ENCODE measurements at places on chromosomes 1 and 21. TPM values are rescaled to one million over a fixed set of nuclear protein-coding genes. Genes with fewer than 3 reads are reported as not detected.

Gene OR2T2
- not detected for total RNA-seq

DNA sequence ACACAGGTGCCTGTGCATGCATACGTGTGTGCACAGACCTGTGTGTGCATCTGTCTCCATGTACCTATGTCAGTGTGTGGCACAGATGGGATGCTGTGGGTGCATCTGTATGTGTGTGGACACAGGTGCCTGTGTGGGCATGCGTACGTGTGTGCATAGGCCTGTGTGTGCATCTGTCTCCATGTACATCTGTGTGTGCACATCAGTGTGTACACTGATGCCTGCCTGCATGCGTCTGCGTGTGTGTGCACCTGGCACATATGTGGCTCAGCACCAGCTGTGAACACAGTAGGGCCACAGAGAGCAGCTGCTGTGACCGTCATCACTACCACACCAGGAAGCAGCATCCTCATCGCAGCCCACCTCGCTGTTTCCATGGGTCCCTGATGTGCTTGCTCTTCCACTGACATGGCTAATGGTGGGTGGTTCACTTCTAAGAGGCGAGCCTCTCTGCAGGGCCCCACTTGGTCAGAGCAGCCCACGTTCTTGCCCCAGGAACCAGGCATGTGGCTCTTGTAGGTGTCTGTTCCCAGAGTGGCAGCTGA is 9.6 kb upstream of the SPATC1L start:
- no peak overlapping the region for H3K4me3 ChIP-seq
- H3K36me3 ChIP-seq, result peaks cover 19% of the 10 kb centered on the region
- no peak for DNase-seq
- H3K27ac ChIP-seq, result no peak overlapping the region
- no peaks in the 10 kb centered on the region for H3K27me3 ChIP-seq
- no peaks in the 10 kb centered on the region for H3K4me1 ChIP-seq

Gene LY9
- 1.2 TPM for total RNA-seq

DNA sequence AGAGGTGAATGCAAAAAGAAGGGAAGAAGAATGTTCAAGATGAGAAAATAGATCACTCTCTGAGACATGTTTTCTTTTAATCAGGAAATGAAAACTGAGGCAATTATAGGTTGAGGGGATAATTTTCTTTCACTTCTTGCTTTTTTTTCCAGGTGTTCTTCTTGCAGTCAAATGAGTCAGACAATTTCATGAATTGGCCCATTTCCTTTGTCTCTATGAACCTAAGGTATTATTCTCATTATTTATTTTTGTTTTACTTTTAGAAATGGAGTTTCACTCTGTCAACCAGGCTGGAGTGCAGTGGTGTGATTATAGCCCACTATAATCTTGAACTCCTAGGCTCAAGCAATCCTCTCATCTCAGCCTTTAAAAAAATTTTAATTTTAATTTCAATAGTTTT is 3.5 kb upstream of the VASH2 start:
- DNase-seq, result no peak
- no peak overlapping the region for H3K27ac ChIP-seq
- H3K4me3 ChIP-seq, result no peak overlapping the region
- H3K27me3 ChIP-seq, result no peaks in the 10 kb centered on the region

Gene MATN1
- not detected for total RNA-seq

Gene MFSD2A
- 15.6 TPM for total RNA-seq

DNA sequence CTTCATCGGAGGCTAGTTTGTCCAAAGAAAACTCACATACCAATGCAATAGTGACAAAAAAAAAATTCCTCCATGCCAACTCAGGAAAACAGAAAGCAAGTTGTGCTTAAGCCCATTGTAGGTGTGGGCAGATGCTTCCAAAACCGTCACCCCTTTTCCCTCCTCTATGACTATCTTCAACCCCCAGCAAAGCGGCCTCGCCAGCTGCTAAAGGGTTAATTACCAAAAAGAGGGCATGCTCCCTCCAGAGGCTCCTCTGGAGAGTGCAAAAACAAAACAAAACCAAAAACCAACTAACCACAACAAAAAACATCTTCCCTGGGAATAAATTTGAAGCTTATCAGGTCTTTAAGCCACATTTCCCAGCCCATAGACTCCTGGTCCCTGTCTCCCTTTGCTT is 1.2 kb downstream of the LMOD1 start:
- no peaks in the 10 kb centered on the region for H3K36me3 ChIP-seq
- H3K27ac ChIP-seq, result peak overlapping the region; percentile 60
- H3K4me1 ChIP-seq, result no peaks in the 10 kb centered on the region

- no peaks in the 10 kb centered on the region for H3K27me3 ChIP-seq
- H3K36me3 ChIP-seq, result no peaks in the 10 kb centered on the region
- no peak overlapping the region for H3K27ac ChIP-seq
Observed at GRCh38 chr1:45317166-45317565, 9.5 kb upstream of the HPDL start.

Gene OR2T33
- total RNA-seq, result not detected

GRCh38 chr1:1021010-1021919 is 1.3 kb downstream of the AGRN start:
- H3K4me3 ChIP-seq, result peak overlapping the region; percentile 75
- H3K36me3 ChIP-seq, result no peaks in the 10 kb centered on the region
- H3K27ac ChIP-seq, result peak overlapping the region; percentile 85
- peak; percentile 88 for DNase-seq
- peaks cover 6% of the 10 kb centered on the region for H3K4me1 ChIP-seq
- no peaks in the 10 kb centered on the region for H3K27me3 ChIP-seq

- DNase-seq, result no peak
- H3K4me3 ChIP-seq, result no peak overlapping the region
- no peaks in the 10 kb centered on the region for H3K4me1 ChIP-seq
- no peaks in the 10 kb centered on the region for H3K36me3 ChIP-seq
- H3K27ac ChIP-seq, result no peak overlapping the region
Observed at GRCh38 chr1:119160866-119161265, 20.4 kb upstream of the WARS2 start.

GRCh38 chr1:61496501-61496900 is 228.4 kb downstream of the TM2D1 start:
- no peaks in the 10 kb centered on the region for H3K36me3 ChIP-seq
- no peaks in the 10 kb centered on the region for H3K27me3 ChIP-seq
- H3K27ac ChIP-seq, result no peak overlapping the region
- no peak overlapping the region for H3K4me3 ChIP-seq
- DNase-seq, result no peak

GRCh38 chr1:15417059-15417934 is 7.6 kb downstream of the EFHD2 start:
- peaks cover 56% of the 10 kb centered on the region for H3K4me1 ChIP-seq
- H3K4me3 ChIP-seq, result no peak overlapping the region
- H3K36me3 ChIP-seq, result no peaks in the 10 kb centered on the region
- no peaks in the 10 kb centered on the region for H3K27me3 ChIP-seq
- DNase-seq, result peak; percentile 83

DNA sequence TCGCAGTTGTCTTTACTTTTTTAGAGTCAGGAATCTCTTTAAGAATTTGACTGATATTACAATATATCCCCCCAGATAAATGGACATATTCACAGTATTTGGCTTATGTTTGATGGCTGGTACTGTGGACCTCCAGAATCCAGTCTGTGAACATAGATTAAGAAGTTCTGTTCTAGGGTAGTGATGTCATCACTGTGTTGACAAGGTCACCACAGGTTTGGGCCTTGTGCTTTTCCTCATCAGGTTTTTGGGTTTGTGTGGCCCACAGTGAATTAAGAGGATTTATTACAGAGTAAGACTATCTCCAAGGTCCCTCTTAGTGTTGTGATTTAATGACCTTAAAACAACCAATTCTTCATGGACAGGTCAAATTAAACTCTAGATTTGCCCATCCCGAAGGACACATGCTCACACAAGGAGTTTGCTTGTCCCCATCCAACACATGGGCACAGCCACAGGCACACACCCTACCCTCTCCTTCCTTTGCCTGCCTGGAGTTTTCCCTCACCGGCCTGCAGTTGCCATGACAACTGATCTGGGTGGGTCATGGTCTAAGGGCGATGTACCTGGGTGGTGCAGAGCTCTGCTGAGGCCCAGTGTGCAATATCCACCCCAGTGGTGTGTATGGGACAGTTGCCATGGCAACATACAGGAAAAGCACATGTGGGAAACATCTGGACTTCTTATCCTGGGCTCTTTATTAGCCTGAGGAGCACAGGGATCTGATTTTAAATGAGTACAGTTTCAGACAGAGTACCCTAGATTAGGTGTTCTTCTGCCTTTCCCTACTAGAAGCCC is 98.6 kb downstream of the NAV1 start:
- peaks cover 5% of the 10 kb centered on the region for H3K4me1 ChIP-seq
- no peaks in the 10 kb centered on the region for H3K27me3 ChIP-seq
- no peaks in the 10 kb centered on the region for H3K36me3 ChIP-seq
- DNase-seq, result no peak
- H3K4me3 ChIP-seq, result no peak overlapping the region

- H3K4me3 ChIP-seq, result no peak overlapping the region
- H3K4me1 ChIP-seq, result no peaks in the 10 kb centered on the region
- H3K27ac ChIP-seq, result no peak overlapping the region
- H3K27me3 ChIP-seq, result no peaks in the 10 kb centered on the region
Observed at GRCh38 chr1:238779716-238780115, 606.7 kb upstream of the CHRM3 start.

Data from colonic mucosa (tissue), 4 donors.